Stimulated activated CD8-positive, alpha-beta memory T cell treated with anti-CD3 and anti-CD28 coated beads, Interleukin-15, amount 100 ng/mL, for 4 hours (primary cell): ENCODE measurements at places on chromosomes 3 and 15.

- no peak for DNase-seq
Observed at GRCh38 chr15:96977886-96978285, 647.4 kb downstream of the NR2F2 start.

- no peak for DNase-seq
Observed at GRCh38 chr15:57038496-57038895, 120.1 kb downstream of the TCF12 start.

DNA sequence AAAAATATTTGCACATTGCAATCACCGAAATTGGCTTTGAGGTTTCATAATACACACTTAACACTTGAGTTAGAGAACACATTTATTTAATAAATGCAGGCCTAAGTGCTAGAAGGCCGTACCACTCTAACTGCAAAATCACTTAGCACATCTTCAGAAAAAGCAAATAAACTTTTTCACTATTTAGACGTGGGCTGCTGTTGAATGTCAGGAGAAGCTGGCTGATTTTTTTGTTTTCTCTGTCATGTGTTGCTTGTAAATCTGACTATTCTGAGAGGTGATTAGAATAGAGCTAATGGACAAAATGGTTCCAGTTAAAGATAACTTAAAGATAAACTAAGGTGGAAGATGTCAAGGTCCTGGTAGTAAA, 265.1 kb downstream of the FOXP1 start:
- DNase-seq, result no peak

- no peak for DNase-seq
Observed at GRCh38 chr3:107430996-107431245, 53.7 kb downstream of the CCDC54 start.

GRCh38 chr3:141124715-141125114, 73.6 kb downstream of the SPSB4 start:
- DNase-seq, result no peak

GRCh38 chr15:60590935-60591495, 112.1 kb upstream of the ICE2 start:
- DNase-seq, result no peak

GRCh38 chr15:40150163-40150925, 10.5 kb upstream of the BUB1B start:
- DNase-seq, result no peak

- no peak for DNase-seq
Observed at GRCh38 chr15:65377976-65378366, at the start of gene IGDCC3. IGDCC3 (minus strand) TSS chr15:65378002; CDS start chr15:65377788, 214 bp downstream.

- no peak for DNase-seq
Observed at GRCh38 chr3:194935061-194935460, 249.4 kb downstream of the FAM43A start.

GRCh38 chr15:85592148-85592547, 202.6 kb downstream of the KLHL25 start:
- DNase-seq, result no peak

GRCh38 chr3:24196526-24196925, 251.4 kb downstream of the NR1D2 start:
- DNase-seq, result no peak

GRCh38 chr3:99999536-99999935, 114.8 kb downstream of the FILIP1L start:
- DNase-seq, result no peak

GRCh38 chr3:190860521-190860920, 2.0 kb downstream of the GMNC start:
- DNase-seq, result no peak

DNA sequence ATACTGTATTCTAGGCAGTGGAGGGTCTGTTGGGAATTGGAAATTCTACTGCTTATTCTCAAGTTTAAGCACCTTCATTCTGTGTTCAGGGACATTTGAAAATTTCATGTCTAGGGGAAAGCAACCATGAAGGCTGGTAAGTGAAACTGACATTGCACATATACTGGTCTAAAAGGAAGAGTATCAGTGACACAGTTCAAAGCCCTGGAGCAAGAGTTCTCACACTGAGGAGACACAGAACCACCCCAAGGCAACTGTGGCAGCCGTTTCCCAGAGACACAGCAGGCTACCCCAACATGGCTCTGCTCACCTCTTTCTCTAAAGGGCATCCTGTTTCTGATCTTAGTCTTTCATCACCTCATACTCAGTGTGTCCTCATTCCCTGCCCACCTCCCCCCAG, 67.5 kb downstream of the KCNMB2 start:
- DNase-seq, result no peak

DNA sequence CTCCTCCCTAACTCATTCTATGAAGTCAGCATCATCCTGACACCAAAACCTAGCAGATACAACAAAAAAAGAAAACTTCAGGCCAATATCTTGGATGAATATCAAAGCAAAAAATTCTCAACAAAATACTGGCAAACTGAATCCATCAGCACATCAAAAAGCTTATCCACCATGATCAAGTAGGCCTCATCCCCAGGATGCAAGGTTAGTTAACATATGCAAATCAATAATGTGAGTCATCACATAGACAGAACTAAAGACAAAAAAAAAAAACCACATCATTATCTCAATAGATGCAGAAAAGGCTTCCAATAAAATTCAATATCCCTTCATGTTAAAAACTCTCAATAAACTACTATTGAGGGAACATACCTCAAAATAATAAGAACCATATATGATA, 306.8 kb upstream of the TMC3 start:
- DNase-seq, result no peak

- DNase-seq, result no peak
Observed at GRCh38 chr3:45205126-45205525, 21.0 kb downstream of the TMEM158 start.

DNA sequence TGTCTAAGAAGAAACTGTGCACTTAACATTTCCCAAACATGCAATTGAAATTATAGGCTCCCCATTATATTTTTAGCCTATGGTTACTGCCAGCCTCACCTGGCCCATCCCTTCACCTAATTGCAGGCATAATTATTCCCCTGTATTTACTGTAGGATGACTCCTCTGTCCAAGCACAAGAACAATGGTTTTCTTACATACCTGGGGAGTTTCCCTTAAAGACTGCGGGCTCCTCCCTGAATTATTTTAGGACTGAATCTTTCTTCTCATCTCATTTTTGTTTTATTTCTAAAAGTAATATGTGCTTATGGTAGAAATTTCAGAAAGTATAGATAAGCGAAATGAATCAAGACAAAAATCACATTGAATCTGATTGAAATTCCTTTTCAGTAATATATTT, 11.4 kb downstream of the TM4SF1 start:
- no peak for DNase-seq

GRCh38 chr15:100252779-100253417, 88.9 kb downstream of the ADAMTS17 start:
- no peak for DNase-seq

- DNase-seq, result no peak
Observed at GRCh38 chr3:164460851-164461250, 617.4 kb downstream of the SI start.

DNA sequence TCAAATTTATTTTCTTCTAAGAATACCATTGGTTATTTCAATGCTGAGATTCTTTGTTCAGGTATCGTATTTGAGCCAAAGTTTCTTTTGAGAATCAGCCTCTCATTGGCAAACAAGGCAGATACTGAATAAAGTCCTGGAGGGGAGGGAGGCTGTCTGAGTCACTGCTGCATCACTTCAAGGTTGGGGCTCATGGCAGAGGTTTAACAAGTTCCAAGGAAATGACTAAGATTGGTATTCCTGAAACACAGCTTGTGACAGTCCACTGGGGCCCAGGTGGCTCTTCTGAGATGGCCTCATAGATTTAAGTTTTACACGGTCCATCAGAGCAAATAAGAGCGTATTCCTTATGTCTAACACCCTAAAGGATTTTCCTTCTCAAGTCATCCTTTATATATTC, 213.8 kb upstream of the STAC start:
- DNase-seq, result no peak

DNA sequence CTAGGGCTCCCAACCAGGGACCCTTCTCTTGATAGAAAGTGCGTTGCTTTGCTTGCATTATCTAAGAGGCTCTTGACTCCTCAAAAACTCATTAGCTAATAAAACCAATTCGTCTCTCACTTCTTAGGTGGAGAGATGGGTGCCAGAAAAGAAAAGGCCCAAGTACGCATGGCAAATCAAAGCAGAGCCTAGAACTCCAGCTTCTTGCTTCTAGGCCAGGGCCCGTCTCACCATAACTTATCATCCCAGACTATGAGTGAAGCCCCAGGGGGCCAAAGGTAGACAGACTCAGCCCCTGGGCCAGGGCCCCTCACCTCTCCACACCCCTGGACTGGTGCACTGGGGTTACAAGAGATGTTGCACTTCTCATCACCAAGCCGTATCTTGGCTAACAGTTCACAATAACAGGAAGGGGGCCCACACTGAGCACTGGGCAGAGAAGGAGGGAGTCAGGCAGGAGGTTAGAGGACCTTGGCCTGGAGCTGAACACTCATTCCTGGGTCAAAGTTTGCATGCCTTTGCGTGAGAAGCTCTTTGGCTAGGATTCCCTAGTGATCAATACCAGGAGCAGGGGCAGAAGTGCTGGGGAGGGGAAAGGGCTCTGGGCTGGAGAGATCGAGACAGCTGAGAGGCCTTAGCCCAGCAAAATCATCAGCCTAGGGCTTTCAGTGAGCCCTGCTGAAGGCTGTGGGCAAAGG, 5.4 kb upstream of the CYP1A1 start:
- DNase-seq, result no peak

DNA sequence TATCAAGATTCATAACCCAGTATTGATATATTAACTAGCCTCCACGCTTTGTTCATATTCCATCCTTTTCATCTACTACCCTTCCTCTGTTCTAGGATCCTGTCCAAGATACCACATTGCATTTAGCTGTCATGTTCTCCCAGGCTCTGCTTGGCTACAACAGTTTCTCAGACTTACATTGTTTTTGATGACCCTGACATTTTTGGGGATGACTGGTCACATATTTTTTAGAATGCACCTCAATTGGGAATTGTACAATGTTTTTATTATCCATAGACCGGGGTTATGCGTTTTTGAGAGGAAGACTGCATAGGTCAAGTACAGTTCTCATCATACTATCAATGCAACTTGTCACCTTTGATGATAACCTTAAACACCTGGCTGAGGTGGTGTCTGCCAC, 421.2 kb downstream of the GABRG3 start:
- DNase-seq, result no peak

GRCh38 chr3:115623044-115623868, at the start of gene GAP43:
GAP43 (plus strand) TSS chr3:115623510; CDS start chr3:115623690, 180 bp downstream.
- DNase-seq, result no peak

GRCh38 chr3:177349384-177349783, 152.1 kb upstream of the TBL1XR1 start:
- no peak for DNase-seq

DNA sequence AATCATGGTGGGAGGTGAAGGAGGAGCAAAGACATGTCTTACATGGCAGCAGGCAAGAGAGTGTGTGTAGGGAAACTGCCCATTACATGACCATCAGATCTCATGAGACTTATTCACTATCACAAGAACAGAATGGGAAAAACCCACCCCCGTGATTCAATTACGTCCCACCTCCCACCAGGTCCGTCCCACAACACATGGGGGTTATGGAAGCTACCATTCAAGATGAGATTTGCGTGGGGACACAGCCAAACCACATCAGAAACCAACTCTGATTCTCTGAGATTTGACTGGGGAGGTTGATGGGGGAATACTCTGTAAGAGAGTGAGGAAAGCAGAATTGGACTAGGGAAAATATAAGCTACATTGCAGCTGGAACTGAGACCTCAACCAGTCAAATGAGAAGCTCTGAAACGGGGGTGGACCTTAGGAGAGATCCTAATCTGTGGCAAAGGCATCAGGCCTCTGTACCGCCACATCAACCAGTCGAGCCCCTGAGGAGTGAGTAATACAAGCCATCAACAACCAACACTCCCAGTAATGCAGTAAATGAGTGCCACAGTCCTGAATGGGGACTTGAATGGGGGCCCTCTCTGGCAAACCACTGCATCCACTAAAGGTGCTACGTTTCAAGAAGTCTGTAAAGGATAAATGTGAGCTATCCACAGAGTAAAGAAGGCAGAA, 207.9 kb upstream of the GADL1 start:
- no peak for DNase-seq

- DNase-seq, result no peak
Observed at GRCh38 chr3:16286751-16287543, 21.9 kb downstream of the OXNAD1 start.

DNA sequence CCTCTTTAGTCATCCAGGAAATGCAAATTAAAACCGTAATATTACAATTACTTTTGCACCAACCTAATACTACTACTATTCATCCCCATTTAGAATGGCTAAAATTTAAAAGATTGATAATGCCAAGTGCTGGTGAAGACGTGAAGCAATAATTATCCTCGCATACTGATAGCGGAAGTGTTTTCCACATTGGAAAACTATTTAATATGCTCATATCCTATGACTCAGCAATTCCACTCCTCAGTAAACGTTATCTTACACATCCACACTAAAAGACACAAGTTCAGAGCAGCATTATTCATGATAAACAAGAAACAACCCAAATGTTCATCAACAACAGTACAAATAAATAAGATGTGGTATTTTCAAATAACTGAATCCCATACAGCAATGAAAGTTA, 70.6 kb downstream of the VPS13C start:
- no peak for DNase-seq

DNA sequence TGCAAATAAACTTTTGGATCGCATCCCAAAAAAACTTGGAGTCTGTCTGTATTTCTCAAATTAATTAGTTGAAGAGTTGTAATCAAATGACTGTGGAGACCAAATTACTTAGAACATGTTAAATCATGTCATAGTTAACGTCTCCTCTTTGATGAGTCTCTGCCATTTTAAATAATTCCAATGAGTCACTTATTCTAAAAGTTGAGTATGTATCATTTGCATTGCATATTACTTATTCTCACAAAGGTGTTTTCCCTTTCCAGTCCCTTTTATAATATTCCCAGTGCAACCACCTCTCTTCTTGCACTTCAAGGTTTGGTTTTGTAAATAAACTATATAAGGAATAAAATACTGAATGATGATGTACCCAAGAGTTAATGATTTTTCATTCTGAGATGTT, 36.0 kb upstream of the MBNL1 start:
- no peak for DNase-seq

DNA sequence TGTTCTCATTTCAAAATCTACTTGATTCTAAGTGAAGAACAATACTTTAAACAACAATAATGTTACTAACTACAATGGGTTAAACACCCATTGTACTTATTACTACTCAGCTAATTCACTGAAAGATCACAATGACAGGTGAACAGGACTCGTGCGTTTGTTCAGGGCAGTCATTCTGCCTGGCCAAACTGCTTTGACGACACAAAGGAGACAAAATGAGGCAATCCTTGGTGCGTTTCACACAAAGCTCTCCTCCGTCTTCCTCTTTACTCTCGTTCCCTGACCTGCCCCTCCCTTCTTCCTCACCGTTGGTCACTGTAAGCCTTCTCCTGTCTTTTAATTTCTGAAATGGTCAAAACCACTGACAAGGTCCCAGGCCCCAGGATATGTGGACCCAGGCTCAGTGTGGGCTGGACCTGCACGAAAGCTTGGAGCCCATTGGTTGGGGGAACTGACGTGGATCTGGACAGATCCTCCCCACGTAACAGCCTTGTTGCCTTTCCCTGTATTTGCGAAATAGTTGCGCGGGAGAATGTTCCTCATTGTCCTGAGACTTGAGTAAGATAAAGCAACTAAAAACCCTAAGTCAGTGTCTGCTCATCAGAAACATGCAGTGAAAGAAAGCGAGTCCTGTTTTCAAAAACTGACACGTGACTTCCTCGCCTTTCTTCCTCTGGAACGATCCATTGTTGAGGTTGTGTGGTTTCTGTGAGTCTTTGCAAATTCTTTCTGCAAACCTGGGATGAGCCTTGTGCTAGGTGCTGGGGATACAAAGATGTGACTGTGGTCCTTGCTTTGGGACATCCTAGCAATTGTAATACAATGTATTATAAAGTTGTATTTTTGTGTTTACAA, 147.1 kb upstream of the RGMA start:
- no peak for DNase-seq

GRCh38 chr3:157785102-157785826, 282.0 kb upstream of the VEPH1 start:
- DNase-seq, result no peak
